ENCODE measurements at places on chromosomes 6 and 20.

- no peak for DNase-seq
Observed at GRCh38 chr6:90458353-90459224, 128.3 kb downstream of the MAP3K7 start.

- no peak for DNase-seq
Observed at GRCh38 chr6:13666194-13667105, 45.2 kb downstream of the RANBP9 start.

GRCh38 chr6:1381481-1382330 lies 7.7 kb upstream of the FOXF2 start:
- DNase-seq = peak; percentile 25

- peak; percentile 59 for DNase-seq
Observed at GRCh38 chr6:87105823-87106222, 10.9 kb upstream of the CGA start.

DNA sequence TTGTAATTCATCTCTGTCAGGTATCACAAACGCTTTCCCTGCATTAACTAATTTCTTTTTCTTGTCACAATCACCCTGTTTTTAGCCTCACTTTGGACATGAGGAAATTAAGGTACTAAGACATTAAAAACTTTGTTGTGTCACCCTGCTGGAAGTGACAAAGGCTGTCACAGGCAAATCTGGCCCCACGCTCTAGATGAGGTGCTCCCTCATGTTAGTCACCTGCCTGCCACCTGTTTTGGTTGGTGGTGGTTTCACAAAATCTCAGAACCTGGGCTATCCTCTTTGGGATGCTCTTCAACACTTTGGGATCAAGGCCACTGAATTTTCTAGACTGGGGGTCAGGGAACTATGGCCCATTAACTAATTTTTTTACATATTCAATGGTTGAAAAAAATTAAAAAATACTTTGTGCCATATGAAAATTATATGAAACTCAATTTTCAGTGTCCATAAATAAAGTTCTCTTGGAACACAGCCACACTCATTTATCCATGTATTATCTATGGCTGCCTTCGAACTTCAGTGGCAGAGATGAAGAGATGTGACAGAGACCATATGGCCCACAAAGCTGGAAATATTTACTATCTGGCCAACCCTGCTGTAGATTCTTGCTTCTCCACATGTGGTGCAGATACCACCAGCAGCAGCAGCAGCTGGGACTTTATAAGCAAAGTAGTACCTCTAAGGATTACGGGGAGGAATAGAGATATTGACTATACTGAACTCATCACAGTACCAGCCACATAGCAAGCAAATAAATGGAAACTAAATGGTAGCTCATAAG lies 16.1 kb upstream of the TNFAIP3 start:
- no peak for DNase-seq

GRCh38 chr6:132932588-132932987 lies 118.2 kb downstream of the RPS12 start:
- no peak for DNase-seq

DNA sequence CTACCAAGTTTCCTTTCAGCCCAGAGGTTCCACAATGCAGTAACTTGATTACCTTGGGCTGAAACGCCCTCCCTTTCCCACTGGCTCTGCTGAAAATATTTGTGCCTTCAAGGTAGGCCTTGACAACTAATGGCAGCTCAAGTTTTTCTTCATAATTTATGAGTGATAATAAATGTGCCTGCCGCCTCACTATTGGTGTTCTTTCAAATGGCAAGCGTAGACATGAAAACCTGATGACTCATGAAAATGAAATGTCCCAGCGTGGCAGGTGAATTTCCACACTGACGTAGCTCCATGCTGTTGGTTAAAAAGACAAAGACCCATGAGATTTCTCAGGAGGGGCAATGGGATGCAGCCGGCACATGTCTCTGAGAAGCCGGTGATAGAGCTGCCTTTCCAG lies 107.2 kb upstream of the GGTLC1 start:
- no peak for DNase-seq

GRCh38 chr6:46772016-46772415 lies 21.2 kb upstream of the MEP1A start:
- no peak for DNase-seq

DNA sequence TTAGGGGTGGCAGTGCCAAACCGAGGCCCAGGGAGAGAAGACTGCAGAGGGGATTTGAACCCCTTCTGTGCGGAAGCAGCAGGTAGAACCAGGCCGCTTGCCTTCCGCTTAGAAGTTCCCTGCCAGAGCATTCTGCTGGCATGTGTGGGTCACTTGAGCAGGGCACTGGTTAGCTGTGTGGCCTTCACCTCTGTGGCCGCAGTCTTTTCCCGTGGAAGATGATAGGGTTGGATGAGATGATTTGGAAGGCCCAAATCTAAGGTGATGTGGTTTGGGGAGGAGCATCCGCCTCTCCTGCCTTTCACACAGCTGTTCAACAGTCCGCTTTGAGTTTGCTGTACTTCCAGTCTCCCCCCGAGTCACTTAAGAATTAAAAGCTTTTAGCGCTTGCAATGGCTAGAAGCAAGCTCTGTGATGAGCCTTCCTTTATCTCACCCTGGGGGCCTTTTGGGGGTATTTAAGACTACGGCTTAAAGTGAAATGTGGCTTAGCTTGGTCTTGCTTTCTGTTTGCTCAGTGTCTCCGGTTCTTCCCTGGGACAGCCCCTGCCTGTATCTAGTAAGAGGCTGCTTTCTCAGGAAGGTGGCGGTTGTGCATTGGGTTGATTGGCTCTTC lies 743 bp downstream of the CMTR1 start:
- no peak for DNase-seq

DNA sequence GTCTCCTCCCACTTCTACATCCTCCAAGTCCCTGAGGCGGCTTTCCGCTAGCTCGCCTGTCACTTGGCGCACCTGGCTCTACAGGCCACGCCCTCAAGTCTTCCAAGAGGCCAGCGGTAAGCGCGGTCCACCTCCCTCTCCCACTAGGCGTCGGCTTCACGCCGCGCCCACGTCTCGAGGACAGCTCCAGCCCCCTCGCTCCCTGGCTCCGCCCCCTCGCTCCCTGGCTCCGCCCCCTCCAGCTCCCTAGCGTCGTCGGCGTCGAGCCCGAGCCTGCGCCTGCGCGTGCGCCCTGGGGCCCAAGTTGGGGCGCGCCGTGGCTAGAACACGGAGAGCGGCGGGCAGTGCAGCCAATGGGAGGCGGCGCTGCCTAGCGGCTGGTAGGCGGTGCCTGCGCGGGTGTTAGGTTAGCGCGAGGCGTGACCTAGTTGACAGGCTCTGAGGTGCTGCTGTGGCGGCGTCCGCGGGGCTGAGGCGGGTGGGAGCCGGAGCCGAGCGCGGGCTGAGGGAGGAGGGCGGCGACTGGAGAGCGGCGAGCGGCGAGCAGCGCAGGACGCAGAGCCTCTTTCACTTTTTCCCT lies at the start of gene MACROD2:
MACROD2 (plus strand) TSS at position 431 of the 580 bp plus-strand sequence.
- DNase-seq = peak; percentile 94

- no peak for DNase-seq
Observed at GRCh38 chr6:25314509-25315175, 35.5 kb downstream of the CARMIL1 start.

DNA sequence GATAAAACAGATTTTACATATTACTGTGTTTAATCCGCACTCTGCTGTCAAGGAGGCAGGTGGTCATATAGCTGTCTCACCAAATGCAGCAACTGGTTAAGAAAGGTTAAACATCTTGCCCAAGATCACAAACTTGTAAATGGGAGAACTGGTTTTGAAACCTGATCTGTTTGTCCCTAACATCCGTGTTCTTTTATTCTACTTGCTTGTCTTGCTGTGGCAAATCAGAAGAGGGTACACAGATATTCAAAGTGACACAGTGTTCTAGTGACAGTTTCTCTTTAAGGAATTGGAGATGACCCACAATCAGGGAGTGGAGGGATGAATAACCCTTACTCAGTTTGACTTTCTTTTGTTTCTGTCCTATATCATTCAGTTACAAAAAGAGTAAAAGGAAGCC lies 83.0 kb upstream of the SGK1 start:
- DNase-seq = no peak

GRCh38 chr20:58240471-58240870 lies 12.0 kb upstream of the ANKRD60 start:
- no peak for DNase-seq

- peak; percentile 71 for DNase-seq
Observed at GRCh38 chr6:156729248-156729647, 47.9 kb upstream of the ARID1B start.

GRCh38 chr20:49851231-49851705 lies 38.6 kb downstream of the SLC9A8 start:
- DNase-seq = no peak
